ENCODE measurements at places on chromosomes 2 and 18.

- DNase-seq = no peak
Measured at GRCh38 chr18:61201511-61201910, 131.7 kb upstream of the CDH20 start.

GRCh38 chr18:22709288-22710060 lies 223.7 kb upstream of the RBBP8 start:
- DNase-seq = no peak

DNA sequence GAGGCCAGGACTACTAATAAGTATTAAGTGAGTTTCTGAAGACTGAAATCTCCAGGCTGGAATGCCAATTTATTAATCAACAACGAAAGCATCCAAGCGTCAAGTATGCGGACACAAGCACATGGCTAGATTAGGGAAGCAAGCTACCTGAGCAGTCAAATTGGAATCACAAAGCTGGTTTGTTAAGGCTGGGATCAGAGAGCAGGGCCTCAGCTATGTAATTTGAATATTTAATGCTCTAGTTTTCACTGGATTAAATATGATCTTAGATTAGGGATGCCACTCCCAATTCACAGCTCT lies 5.7 kb downstream of the CCL20 start:
- no peak for DNase-seq

- DNase-seq = no peak
Measured at GRCh38 chr2:124639524-124639923, 614.4 kb downstream of the CNTNAP5 start.

DNA sequence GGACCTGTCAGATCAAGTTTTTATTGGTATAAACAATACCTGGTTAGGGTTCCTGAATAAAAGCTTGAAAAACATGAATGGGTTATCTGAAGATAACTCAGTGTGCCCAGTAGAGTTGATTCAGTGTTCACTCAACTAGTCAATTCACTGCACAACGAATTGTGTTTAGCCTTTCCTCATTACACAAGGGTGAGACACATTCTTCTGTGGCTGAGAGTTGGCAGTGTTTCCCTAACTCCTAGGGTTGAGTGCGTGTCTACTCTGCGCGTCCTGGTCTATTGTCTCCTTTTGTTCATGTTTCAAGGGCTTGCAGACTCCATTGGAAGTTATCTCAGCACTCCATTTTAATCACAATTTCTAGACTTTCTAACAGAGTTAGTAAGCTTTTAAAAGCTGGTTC lies 32.8 kb upstream of the TMEM178A start:
- no peak for DNase-seq

- DNase-seq = no peak
Measured at GRCh38 chr2:39099870-39100728, 20.8 kb downstream of the SOS1 start.

DNA sequence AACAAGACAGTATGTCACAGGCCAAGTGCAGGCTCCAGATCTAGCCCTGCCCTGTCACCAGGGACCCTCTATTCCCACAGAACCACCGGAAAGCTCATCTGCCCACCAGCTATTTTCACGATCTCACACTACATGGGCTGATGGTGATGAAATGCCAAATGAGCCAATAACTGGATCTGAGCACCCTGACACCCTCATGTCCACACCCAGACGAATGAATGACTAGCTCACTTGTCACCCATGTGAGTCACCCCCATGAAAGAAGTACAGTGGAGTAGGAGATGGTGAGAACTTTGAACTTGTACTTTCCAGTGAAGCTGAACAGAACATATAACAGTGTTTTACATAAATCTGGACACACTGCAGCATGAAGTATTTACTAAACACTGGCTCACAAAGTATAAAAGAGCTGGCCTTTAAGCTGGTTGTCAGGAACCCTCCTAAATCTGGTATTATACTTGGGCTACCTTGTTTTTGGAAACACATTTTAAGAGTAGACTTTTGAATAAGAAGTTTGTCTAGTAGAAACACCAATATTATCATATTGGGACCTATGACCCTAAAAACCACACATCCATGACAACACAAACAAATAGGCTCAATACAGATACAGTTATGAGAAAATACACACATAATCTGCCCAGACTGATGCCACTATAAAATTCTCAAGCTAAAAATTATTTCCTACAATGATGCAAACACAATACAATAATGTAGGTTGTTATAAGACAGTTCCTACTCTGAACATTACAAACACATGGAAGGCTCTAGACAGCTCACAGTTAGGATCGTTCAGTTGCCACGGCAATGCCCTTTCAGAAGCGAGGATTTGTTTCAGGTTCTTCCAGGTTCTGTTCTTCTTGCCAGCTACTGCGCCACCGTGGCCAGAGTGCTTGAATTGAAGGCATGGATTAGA lies 19.0 kb downstream of the INO80C start:
- DNase-seq = peak; percentile 63

DNA sequence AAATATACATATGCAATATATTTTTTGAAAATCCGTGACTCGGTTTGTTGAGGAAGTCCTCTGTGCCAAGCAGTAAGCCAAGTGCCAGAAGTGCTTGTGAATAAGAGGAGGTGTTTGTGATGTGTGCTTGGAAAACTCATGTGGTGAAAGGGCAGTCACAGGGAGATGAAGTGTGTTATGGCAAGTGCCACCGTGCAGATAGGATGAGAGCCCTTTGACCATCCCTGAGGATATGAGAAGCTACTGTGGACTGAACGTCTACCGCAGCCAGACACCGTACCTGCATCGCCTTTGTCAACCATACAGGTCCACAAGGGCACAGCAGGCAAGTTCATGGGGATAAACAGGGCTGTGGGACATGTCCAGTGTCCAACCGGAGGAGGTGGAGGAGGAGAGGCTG lies 288.9 kb upstream of the MYT1L start:
- no peak for DNase-seq

- DNase-seq = no peak
Measured at GRCh38 chr2:38505779-38506178, 96.9 kb downstream of the HNRNPLL start.

GRCh38 chr2:227853765-227854271 lies 17.6 kb upstream of the DAW1 start:
- DNase-seq = no peak

GRCh38 chr2:128514555-128514955 lies 195.9 kb upstream of the HS6ST1 start:
- DNase-seq = no peak

DNA sequence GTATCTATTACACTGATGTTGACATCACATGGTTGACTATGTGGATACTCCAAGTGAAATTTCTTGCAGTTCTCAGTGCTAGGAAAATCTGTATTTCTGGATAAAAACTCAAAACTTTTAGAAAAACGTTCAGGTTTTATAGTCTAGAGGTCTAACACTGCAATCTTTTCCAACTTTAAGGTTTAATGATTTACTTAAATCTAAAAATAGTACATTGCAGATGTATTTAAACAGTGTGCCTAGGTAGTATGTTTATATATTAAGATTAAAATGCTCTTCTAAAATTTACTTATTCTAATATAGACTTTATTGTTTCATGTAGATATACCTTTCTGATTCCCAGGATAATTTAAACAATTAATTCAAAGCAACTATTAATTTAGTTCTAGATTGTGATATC lies 98.3 kb downstream of the SH3YL1 start:
- no peak for DNase-seq

GRCh38 chr2:21123473-21124393 lies at the start of gene TDRD15:
TSS of gene TDRD15 (plus strand) at chr2:21123968. CDS start at chr2:21137468, 13,500 bp downstream.
- DNase-seq = no peak

DNA sequence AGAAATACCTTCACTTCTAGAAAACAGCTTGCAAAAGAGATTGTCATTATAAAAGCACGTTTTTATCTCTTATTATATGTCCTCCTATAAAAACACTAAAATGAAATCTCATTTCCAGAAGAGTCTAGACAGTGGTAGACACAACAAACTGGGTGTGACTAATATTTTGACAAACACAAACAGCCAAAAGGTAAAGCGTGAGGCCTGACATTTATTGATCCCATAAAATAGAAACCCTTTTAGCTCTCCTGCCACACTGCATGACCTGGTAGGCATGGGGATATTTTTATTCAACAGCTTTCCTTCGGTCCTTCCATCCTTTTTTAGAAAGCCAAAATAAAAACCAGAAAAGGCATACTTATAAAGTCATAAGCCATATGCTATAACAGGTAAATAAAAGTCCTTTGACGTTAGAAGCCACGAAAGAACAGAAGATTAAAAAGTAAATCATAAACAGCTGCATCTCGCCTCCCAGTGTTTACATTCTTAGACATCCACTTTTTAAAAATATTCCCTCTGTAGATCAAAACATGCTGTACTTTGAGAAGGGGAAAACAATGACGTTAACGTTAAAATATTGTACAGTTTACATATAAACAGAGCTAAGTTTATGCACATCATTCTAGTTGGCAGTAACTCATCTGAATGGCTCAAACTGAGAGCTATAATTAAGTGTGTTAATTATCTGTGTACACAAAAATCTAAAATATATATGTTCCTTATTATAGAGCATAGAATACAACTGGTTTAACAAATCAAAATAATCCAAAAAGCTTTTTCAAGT lies 44.6 kb downstream of the IRS1 start:
- DNase-seq = no peak

DNA sequence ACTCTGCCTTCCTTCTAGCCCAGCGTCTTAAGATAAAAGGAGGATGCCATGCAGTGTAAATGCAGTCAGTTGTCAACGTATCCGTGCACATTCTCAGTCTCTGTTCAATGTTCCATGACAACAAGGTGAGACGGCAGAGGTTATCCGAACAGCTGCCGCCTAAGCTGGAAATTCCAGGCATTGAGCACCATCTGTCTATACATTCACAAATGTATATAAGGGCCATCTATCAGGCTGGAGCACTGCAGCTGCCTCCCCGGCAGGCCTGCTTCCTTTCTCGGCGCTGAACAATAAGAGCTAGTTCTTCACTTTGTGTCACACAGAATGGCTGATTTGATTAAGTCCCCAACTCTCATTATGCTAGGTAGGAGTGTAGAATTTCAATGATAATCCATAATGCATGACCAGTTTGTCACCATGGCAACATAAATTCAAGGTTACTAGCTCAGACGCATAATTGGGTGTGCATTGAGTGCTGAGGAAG lies 282.2 kb upstream of the SOX11 start:
- no peak for DNase-seq

GRCh38 chr2:10151462-10151861 lies 28.9 kb downstream of the RRM2 start:
- DNase-seq = no peak

DNA sequence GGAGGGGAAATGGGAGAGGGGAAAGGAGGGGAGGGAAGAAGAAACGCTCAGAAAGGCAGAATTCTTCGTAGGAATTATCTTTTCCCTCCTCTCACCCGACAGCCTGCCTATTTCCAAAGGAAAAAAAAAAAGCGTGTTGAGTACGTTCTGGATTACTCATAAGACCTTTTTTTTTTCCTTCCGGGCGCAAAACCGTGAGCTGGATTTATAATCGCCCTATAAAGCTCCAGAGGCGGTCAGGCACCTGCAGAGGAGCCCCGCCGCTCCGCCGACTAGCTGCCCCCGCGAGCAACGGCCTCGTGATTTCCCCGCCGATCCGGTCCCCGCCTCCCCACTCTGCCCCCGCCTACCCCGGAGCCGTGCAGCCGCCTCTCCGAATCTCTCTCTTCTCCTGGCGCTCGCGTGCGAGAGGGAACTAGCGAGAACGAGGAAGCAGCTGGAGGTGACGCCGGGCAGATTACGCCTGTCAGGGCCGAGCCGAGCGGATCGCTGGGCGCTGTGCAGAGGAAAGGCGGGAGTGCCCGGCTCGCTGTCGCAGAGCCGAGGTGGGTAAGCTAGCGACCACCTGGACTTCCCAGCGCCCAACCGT lies at the start of gene GAD1:
GAD1 (plus strand) TSS at position 384 of the 589 bp plus-strand sequence. CDS start 1,705 bp downstream, outside the sequence.
- DNase-seq = peak; percentile 57

DNA sequence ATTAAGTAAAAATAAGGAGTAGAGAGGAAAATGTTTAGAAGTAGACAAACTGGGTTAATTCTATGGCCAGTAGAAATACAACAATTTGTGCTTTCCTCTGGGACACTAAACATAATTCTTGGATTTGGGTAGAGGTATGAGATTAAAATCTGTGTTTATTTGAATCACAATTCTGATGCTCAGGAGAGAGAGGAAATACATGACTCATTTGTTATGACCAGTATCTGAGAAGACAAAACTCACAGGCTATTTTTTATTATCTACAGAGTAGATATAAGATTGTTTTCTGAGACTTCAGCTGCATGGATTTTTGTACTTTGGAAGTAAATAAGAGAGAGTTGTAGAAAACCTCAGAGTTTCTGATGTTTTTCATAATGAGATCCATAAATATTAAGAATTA lies 315.7 kb upstream of the CWC22 start:
- DNase-seq = no peak

DNA sequence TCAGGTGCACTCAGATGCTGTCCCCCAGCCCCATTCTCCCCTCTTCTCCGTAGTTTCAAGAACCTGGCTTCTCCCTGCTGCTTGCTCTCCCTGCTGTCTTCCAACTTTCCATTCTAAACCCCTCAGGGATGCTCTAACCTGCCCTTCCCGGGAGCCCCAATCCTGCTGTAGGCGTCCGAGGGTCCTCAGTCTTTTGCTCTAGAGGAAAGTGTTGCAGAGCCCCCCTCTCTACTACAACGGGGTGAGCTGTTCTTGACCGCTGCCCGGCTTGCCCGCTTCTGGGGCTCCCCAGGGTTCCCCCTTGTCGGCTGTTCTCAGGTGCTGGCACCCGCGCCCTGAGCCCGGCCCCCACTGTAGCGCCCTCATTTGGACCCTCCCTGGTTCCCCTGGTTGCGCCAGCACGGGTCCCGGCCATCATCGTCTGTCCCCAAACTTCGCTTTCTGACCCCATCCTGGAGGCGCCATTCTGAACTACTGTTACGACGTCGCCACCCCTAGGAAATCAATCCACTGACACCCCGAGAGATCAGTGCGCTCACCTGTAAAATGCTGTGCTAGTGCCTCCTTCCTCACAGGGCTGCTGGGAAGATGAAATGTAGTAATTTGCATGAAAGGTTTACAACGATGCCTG lies 31.9 kb upstream of the REG3G start:
- DNase-seq = no peak

GRCh38 chr2:52639692-52640091 lies 1127.9 kb upstream of the CHAC2 start:
- no peak for DNase-seq

GRCh38 chr2:5991305-5991968 lies 299.3 kb downstream of the SOX11 start:
- DNase-seq = no peak

DNA sequence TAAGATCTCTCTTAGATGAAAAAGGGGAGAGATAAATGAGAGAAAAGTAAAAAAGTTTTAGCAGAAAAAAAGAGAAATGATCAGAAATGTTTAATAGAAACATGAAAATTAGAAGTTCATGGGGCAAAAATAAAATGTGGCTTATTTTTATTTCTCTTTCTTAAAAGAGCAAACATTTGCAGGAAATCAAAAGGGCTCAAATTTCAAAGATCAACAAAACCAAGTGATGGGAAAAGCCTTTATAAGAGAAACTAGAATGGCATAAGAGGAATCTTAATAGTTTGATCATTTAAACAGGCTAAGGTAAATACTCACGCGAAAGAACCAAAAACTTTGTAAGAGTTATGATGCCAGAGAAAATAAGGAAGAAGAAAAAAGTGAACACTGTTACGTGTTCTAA lies 23.3 kb upstream of the DAW1 start:
- no peak for DNase-seq

DNA sequence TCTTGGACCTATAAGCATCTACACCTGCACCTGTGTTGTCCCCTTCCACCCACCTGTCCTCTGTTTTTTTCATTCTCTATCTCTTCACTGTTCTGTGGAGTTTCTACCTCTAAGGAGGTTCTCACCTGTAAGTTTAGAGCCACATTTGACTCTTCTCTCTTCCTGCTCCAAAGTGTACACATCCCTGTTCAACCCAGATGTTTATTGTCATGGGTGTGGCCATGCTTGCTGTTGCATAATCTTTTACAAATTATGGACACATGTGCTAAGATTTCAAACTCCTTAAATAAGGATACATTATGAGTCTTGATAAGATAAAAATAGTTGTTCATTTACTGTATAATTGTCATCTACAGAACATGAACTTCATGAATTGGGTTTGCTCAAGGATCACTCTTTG lies 27.6 kb downstream of the QPCT start:
- no peak for DNase-seq
